ENCODE measurements at places on chromosomes 2 and 18. TPM values are rescaled to one million over a fixed set of nuclear protein-coding genes. Genes with fewer than 3 reads are reported as not detected.

The TFCP2L1 gene
- total RNA-seq: 66.8 TPM

DNA sequence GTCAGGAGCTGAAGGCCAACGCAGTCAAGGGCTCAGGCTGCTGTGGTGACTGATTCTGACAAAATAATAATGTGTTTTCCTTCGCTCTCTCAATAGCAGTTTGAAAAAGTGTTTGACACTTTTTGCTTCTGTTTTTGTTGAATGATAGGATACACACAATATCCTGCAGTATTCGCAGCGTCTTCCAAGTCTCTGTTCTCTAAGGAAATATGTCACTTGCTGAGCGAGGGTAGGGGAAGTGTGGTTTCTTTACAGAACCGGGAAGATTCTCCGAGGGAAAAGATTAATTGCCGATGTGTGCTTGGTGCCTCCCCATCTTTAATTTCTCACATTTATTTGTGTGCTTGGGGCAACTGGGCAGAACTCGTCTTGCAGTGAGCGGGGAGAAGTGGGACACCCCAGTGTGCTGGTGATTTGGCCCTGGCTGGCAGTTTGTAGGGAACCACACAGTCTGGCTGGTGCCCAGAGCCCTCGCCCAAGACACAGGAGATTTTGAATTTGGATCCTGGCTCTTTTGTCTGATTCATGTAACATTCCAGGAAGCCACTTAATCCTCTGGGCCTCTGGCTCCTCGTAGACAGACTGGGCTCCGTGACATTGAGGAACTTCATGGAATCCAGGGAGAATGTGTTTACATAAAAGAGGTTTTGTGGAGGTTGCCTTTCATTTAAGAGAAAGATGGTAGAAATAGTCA, 169.4 kb downstream of the LDLRAD4 start:
- no peak for DNase-seq

DNA sequence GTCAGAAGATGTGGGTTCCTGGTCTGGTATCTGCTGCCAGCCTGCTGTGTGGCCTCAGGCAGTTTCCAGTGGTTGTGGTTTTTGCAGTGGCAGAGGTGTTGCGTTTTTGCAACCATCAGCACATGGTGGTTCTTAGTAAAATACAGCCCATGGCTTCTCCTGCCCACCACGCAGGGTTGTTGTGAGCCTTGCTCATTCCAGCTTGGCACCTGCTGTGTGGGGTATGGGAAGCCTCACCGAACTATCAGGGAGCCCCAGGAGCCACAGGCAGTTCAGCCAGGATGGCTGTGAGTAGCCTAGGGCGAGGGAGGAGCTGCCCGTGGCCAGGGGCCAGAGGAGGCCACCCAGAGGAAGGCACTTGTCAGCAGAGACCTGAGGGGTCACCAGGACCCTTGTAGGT, 9.8 kb downstream of the ARID5A start:
- no peak for DNase-seq

DNA sequence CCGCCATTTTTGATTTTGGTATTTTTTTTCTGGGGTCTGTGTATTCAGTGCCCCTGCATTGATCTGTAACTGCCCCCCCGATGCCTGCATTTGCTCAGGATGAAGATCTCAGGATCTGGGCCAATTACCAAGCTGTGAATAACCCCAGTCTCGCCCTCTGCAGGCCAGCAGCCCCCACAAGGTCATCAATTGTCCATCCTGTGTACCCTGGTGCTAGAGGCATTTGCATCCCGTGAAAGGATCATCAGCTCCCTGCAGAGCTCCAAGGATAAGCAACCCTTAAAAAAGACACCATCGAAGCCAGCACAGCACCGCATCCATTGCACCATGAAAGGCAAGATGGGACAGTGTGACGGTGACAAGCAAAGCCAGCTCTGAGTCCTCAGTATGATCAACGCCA, 154.1 kb upstream of the KLHL29 start:
- no peak for DNase-seq

The ATP6V1B1 gene
- 37.5 TPM for total RNA-seq

DNA sequence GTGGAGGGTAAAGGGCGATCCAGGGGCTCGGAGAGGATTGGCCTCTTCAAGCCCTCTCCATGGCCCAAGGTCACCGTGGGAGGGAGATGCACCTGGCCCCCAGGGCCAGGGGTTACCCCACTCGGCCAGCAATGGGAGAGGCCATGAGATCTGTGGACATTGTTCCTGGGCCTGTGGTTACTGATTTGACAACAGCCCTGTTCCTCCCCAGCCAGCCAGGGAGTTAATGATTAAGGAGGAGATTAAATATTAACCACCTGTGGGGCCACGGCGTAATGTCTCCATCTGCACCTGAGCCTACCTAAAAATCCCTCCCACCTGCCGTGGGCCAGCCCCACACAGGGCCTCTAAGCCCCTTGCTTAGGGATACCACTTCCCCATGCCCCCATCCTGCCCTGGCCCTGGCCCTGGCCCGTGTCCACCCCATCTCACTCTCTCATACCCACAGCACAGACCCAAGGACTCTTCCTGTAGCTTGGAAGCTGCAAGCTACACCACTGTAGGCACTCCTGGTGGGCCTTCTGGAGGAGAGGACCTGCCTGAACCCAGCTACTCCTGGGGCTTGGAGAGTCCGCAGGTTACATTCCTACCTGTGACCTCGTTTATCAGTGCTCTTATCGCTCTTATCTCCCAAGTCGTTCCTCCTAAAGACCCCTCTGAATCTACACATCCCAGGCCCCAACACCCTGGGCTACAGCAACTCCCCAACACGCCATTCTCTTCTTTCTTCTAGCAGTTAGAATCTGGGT, 32.1 kb downstream of the ZFP36L2 start:
- DNase-seq: no peak

DNA sequence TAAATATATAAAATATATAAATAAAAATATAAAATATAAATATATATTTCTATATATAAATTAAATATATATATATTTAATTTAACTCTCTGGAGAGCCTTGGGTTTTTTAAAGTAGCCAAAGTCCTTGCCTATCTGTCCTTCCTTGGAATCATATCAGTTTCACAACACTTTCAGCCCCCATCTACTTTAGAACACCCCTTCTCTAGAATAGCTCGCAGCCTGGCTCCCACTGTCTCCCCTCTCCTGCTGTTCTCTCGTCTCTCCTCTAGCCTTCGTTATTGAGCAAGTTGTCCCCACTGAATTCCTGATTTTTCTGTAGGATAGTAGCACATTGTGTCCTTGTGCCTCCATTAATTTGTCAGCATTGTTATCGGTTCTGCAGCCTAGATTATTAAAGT, 677.0 kb downstream of the RNF144A start:
- DNase-seq: no peak

GRCh38 chr2:226979004-226979403, 143.2 kb downstream of the RHBDD1 start:
- DNase-seq: no peak

The CSRNP3 gene
- total RNA-seq: 2.1 TPM

- no peak for DNase-seq
These were observed 43.3 kb downstream of the LONRF2 start for GRCh38 chr2:100278986-100279385.

GRCh38 chr2:97998431-97999005, 2.8 kb upstream of the TMEM131 start:
- DNase-seq: no peak

DNA sequence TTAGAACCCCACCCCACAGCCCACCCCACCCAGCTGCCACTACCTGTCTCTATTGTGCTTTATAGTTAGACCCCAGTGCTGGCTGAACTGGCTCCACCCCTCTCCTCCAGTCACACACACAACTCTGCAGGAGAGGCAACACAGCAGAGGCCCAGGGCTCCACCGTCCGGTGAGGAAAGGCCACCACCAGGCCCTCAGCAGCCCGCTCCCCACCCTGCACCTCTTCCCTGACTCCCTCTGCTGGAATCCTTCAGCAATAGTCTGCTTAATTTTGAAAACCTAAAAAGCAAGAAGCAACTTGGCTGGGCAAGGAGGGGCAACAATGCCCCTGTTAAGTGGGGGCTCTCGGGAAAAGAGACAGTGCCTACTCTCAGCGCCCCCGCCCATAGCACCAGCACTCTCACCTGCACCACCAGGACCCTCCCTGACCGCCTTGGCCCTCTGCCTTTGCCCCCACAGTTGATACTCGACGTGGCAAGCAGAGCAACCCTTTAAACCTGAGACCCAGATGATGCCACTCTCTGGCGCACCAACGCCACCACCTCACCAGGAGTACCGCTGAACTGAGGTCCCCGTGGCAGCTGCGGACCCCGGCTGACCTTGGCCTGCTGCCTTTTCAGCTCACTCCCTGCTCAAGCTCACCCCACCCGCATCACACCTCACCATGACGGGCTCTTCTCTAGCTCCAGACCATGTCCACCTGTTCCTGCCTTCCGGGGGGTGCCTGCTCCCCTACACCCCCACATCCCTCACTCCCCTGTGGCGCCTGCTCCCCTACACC, 45.7 kb downstream of the NDUFA10 start:
- DNase-seq: no peak

The BMP10 gene
- 0.19 TPM for total RNA-seq

DNA sequence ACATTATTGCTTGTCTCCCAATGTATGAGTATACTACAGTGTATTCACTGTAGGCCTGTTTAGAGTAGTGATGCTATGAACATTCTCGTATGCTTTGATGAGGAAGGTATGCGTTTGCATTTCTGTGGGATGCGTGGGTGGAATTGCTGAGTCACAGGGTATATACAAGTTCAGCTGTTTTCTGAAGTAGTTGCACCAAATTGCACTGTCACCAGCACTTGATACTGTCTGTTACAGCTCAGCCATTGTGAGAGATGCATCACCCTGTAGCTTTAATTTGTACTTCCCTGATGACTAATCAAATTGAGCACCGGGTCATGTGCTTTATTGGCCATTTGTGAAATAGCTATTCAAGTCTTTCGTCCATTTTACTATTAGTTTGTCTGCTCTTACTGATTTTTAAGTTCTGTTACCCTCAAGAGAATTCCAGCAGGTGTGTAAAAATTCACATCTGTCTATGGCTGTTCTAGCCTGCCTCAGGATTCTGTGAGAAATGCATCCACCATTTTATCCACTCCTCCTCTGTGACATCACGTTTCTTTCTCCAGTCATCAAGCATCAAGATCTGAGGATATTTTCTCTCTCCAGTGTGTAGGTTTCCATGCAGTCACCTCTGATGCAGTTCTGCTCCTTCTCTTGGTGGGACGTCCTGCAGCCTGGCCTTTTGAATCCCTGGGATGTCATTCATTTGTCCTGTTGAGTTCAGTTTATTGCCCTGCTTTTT, 72.5 kb downstream of the DGKD start:
- no peak for DNase-seq
